CD14-positive monocyte (primary cell): ENCODE measurements at places on chromosomes 2 and 18.

DNA sequence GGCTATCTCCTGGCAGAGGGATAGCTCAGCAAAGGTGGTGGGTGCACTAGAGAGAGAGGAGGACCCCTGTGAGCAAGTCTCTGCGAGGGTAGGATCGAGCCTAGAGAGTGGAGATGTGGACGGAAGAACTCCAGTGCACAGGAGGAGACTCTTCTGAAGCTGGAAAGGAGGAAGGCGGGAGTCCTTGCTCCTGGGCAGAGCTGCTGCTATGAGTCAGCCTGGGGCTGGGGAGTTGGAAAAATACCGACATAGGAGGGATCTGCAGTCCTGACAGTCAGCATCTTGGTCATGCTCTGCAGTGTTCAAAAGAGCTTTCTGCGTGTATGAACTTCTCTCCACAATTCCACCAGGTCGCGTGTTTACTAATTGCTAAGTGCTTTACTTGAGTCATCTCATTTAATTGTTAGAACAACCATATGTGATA, 233.8 kb downstream of the LDLRAD4 start:
- no peak for DNase-seq

DNA sequence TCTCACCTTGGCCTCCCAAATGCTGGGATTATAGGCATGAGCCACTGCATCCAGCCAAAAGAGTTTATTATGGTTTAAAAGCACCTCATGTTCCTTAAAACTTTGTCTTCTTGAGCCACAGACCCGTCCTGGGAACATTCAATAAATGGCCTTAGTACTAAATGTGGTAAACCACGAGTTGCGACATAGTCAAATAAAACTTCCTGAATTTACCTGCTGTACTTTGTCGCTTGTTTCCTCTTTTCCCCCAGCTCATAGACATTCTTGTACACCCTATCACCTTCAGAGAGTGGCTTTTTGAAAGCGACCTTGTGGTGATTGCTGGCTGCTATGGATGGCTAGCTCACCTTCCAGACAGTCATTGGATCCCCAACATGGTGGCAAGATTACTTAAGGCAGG, 310.4 kb downstream of the LRRTM1 start:
- DNase-seq = no peak

DNA sequence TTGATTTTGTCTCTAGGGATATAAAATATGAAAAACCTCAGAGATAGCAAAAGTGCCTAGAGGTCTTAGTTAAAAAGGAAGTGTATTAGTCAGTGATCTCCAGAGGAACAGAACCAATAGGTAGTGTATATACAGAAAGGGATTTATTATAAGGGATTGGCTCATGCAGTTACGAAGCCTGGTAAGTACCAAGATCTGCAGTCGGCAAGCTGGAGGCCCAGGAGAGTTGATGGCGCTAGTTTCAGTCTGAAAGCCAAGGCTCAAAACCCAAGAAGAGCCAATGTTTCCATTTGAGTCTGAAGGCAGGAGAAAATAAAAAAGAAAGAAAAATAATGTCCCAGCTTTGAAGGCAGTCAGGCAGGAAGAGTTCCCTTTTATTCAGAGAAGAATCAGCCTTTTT, 93.3 kb downstream of the COLEC12 start:
- DNase-seq = no peak

DNA sequence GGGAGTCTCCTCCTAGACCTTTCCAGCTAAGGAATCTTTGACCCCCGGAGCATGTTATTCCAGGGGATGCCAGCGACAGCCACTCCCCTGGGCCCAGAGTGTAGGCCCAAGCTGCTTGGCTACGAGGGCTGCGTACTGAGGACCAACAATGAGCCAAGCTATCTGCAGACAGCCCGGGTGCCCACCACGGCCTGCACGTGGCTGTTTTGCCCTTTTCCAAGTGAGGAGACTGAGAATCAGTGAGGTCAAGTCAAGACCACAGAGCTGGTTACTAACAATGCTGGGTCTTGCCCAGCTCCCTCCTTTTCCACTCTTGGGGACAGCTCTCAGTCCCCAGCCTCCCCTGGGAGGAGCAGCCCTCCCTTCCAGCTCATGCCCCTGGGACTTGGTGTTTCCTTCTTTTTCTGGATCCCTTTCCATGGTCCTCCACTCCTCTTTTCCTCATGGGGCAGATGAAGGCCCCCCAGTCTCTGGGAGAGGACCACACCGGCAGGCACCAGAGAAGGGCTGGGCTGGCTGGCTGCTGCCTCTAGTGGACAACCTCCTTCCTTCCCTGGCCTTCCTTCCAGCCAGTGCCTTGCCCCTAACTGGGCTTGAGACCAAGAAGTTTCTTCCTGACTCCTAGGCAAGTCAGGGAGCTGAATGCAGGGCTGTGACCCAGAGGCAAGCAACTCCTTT, 550 bp upstream of the MALL start:
- DNase-seq = no peak

DNA sequence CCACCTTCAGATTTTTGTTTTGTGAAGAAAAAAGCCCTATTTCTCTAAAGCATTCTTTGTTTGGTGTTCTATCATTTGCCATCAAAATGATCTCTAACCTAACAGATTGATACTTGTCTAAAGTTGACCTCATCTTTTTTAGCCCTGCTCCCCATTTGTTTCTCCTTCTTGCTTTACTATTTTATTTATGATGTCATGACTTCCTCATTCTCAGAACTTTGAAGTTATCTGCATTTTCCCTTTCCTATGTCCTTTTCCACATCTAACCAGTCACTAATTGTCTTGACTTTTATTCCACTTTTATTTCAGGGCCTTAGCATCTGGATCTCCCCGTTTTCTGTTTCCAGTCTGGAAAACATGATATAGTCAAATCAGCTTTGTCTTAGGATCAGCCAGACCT, 8.3 kb downstream of the RAPGEF4 start:
- DNase-seq = no peak

DNA sequence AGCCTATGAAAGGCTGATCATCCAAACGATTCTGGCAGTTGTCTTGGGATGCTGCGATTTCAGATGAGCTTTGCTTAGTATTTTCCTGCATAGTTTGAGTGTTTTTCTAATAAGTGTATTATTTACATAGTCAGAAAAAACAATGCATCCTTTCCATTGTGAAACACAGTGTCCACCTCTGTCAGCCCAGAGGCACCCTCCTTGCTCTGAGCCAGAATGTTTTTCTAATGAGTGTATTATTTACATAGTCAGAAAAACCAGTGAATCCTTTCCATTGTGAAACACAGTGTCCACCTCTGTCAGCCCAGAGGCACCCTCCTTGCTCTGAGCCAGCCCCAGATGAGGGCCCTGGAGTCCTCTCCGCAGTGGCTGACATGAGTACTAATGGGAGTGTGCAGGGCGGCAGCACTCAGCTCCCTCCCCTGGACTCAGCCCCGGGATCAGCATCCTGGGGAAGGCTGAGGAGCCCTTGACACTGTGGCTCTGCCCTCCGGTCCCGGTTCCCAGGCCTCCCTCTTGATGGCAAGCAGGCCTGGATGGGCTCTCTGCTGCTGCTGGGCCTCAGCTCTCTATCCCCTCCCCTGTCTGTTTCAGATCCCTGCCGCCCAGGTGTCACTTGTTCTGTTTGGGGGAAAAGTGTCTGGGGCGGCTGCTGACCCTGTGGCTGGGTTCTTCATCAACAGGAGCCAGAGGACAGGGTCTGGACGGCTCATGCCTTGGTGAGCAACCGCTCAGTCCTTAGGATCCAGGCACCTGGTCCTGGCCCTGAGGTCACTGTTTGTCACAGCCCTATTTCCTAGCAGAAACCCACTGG, 5.9 kb downstream of the MFSD2B start:
- no peak for DNase-seq

DNA sequence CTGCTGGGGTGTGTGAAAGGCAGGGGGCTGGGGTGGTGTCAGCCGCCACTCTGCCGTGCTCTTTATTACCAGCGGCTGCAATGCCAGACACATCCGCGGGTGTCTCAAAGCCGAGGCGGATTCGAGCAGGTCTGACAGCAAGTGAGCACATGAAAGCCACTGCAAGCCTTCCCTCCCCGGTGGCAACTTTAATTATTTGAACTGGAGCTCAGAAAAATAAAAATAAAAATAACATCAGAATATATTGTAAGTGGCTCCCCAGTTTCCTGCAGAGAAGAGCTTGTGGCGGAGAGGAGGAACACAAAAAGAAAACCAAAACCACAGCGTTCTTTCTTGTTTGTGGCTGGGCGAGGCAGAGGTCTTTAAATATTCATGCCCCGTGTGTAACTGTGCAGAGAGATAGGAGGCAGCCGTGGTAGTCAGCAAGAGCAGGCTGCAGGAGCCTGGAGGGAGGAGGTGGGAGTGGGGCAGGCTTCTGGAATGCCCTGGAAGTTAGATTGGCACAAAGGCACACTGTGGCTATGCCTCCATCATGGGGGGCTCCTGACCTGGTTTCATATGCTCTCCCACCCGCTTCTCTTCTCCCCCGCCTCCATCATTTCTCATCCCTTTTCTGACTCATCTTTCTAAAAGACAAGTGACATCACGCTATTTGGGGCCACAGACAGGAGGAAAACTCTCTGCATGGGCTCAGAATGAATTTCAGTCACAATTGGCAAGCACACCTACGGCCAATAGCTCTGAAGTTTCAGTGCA, 199.8 kb downstream of the CLIP4 start:
- peak; percentile 53 for DNase-seq

- DNase-seq = no peak
These were observed 112.5 kb downstream of the MAP3K20 start for GRCh38 chr2:173187941-173188788.

DNA sequence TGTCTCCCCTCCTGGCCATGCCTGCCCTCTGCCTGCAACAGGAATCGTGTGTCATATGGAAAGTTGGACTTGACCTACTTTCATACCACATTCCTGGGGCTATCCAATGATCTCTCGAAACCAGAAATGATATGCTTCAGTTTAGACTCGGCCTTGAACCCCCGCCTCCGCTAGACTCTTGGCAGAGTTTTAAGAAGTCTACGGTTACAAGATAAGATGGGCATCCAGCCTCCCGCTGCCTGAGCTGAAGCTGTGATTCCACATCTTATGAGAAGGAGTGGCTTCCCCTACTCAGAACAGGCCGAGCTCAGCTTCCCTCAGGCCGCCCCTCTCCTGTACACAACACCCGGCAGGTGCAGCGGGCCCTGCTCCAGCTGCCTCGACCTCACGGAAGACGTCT, 73.9 kb downstream of the MTCL1 start:
- DNase-seq = no peak
